NCI-H1436 treated with DMSO at 0.1 percent for 48 hours (cell line): ENCODE measurements at places on chromosomes 4 and X.

- no peak for DNase-seq
Observed at GRCh38 chr4:26802790-26803189, 57.9 kb upstream of the STIM2 start.

GRCh38 chr4:186159613-186160012 lies 31.8 kb upstream of the CYP4V2 start:
- no peak for DNase-seq

- no peak for DNase-seq
Observed at GRCh38 chr4:108337923-108338322, 169.2 kb upstream of the LEF1 start.

DNA sequence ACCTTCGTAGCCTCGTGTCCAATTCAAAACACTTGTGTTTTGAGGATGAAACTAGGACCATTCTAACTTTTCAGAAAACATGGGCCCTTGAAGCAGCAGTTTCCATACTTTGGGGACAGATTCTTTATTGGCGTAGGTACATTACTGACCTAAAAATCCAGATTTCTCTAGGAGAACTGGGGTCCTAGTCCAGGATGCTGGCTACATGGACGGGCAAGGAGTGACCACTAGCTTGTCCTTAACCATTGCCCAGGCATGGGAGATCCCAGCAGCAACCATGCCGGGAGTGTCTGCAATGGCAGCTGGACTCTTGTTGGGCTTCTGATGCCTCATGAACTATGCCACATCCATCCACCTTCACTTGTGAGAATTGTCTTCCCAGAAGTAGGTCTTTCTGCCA lies 62.2 kb upstream of the WDR1 start:
- no peak for DNase-seq

GRCh38 chr4:19693936-19694570 lies 557.7 kb upstream of the SLIT2 start:
- no peak for DNase-seq

- DNase-seq: no peak
Observed at GRCh38 chr4:1409491-1410425, 3.5 kb upstream of the NKX1-1 start.

GRCh38 chr4:37749398-37749988 lies 63.3 kb upstream of the RELL1 start:
- DNase-seq: no peak

GRCh38 chrX:103248553-103248952 lies 6.4 kb downstream of the TCEAL8 start:
- no peak for DNase-seq

DNA sequence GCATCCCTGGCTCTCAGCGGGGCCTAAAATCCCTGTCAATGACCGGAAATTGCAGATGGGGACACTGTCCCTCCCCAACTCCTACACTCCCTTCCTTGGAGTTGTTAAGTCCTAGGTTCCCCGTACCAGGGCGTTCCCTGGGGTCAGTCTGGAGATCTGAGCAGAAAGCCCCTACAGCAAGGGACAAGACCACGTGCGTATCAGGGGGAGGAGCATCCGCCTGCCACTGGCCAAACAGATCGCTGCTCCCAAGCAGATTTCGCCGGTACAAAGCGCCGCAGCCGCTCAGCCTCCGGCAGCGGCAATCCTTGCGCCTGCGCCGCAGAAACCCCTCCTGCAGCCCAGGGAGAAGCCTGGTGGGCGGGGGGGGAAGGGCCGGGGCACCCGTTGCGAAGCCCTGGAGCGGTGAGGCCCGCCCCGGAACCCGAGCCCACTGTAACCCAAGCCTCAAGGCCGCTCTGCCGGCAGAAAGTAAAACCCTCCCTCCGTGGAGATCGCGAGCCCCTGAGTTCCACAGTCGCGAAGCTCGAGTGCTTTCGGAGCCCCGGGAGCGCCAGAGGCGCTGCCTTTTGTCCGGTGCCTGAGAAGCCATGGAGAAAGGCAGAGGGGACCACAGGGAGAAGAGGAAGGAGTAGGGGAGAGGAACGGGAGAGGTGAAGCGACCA lies 2.7 kb downstream of the CRMP1 start:
- peak; percentile 57 for DNase-seq

- no peak for DNase-seq
Observed at GRCh38 chr4:150717952-150718351, 136.0 kb downstream of the MAB21L2 start.

DNA sequence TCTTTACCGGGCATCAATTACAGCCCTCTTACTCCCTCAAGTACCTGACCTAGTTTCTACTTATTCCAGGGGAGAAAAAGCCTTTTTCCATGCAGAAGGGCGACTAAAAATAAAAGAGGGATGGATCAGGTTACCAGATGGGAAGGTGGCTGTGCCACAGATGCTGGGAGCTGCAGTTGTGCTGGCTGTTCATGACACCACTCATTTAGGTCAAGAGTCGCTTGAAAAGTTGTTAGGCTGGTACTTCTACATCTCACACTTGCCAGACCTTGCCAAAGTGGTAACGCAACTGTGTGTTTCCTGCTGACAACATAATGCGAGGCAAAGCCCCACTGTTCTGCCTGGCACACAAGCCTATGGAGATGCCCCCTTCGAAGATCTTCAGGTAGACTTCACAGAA lies 148.4 kb upstream of the FGF16 start:
- DNase-seq: no peak

GRCh38 chr4:54773022-54773421 lies 115.3 kb downstream of the KIT start:
- DNase-seq: no peak

GRCh38 chr4:126004941-126005340 lies 690.2 kb downstream of the FAT4 start:
- DNase-seq: no peak

- no peak for DNase-seq
Observed at GRCh38 chrX:87572901-87573300, 55.3 kb downstream of the KLHL4 start.

DNA sequence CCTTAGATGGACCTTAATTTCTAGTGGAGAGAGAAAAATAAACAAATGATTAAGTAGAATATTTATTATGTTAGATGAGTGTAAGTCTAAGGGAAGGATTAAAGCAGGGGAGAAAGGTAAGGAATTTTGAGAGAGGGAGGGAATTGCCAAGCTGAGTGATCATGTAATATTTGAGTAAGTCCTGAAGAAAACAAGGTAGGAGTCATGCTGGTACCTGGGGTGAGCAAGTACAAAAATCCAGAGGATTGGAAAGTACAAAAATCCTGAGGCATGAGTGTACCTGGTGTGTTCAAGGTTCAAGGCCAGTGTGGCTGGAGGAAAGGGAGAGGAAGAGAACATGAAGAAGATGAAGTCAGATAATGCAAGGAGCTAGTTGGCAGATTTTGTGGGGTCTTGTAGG lies 87.2 kb upstream of the MYOZ2 start:
- no peak for DNase-seq

GRCh38 chrX:49932791-49933190 lies 10.4 kb downstream of the CLCN5 start:
- DNase-seq: no peak

GRCh38 chr4:108540536-108540935 lies 79.8 kb upstream of the RPL34 start:
- DNase-seq: no peak

DNA sequence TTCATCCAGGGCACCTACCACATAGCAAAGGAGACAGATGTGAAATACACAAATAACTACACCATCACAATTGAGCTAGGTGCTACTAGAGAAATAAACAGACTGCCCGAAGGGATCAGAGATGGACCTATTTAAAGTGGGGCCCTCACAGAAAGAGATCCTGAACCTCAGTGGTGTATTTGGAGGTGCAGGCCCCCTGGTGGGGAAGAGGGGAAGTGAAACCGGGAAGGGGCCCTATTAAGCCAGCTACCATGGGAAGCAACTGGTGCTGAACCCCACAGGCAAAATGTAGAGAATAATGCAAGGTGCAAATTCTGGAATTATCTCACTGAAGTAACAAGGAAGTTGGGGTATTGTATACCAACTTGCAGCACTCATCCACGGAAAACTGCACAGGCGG lies 78.6 kb upstream of the FAM9A start:
- DNase-seq: no peak

DNA sequence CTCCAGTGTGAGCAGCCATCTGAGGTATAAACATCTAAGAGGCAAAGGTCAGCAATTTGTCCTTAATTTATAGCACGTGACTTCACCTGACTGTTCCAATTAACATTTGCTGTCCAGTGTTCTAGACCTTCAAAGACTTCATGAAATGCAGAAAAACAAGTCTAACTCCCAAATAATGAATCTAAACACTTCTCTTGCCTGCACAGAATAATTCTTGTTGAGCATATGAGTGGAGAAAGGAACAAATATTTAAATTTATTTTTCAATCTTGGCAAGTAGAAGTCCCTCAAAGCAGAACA lies 12.0 kb downstream of the RFC1 start:
- DNase-seq: no peak

DNA sequence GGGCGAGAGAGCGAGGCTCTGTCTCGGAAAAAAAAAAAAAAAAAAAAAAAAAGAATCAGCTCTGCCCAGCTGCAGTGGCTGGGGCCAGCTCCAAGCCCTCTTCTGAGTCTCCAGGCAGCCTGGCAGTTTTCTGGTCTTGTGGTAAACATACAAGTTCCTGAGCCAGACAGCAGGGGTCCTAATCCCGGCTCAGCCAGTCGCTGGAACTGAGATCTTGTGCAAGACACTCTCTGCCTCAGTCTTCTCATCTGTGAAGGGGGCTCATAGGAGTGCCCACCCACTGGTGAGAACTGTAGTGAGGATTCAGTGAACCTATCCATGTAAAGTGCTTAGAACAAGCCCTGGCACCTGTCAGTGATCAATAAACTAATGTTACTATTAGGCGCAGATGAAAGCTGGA lies 41.8 kb downstream of the C4orf50 start:
- no peak for DNase-seq

- no peak for DNase-seq
Observed at GRCh38 chr4:176274441-176274840, 5.4 kb upstream of the ASB5 start.

DNA sequence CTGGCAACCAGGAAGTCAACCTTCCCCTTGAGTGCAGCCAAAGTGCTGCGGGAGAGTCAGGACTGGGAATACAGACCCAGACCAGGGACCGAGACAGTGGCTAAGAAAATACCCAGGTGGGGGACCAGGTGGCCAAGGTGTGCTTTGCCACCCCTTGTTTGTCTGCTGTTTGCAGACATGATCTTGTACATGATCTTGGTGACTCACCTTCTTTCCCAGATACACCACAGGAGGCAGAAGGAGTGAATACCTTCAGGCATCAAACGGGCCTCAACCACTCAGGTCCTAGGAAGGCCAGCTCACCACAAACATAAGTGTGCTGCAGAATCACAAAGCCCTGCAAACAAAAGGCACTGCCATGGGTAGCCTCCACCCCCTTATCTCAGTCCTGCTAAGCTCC lies 62.0 kb downstream of the CNGA2 start:
- no peak for DNase-seq

DNA sequence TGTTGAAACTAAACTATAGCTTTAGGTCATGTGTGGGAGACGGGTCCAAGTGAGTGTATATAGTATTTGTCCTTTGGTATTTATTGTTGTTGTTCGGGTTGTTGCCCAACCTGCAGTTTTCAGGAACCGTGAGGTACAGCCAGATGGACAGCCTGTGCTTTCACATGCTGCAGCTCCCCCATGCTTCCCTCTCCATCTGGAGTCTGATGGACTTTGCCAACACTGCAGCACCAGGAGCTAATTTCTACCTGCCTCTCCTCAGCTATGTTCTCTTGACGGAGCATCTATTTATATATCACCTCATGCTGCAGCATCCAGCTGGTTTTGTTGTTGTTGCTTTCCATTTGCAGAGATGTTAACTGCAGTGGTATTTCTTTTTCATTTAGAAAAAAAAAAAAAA lies 80.1 kb downstream of the TLL1 start:
- no peak for DNase-seq

DNA sequence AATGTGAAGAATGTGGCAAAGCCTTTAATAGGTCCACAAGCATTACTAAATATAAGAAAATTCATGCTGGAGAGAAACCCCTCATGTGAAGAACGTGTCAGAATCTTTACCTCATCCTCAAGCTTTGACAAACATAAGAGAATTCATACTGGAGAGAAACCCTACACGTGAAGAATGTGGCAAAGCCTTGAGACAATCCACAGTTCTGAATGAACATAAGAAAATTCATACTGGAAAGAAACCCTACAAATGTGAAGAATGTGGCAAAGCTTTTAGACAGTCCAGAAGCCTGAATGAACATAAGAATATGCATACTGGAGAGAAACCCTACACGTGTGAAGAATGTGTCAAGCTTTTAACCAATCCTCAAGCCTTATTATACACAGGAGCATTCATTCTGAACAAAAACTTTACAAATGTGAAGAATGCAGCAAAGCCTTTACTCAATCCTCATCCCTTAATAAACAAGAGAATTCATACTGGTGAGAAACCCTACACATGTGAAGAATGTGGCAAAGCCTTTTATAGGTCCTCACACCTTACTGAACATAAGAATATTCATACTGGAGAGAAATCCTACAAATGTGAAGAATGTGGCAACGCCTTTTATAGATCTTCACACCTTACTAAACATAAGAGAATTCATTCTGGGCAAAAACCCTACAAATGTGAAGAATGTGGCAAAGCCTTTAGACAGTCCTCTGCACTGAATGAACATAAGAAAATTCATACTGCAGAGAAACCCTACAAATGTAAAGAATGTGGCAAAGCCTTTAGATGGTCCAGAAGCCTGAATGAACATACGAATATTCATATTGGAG lies 51.1 kb downstream of the ZNF732 start:
- DNase-seq: no peak

- DNase-seq: no peak
Observed at GRCh38 chr4:112036886-112037285, 108.4 kb upstream of the FAM241A start.

DNA sequence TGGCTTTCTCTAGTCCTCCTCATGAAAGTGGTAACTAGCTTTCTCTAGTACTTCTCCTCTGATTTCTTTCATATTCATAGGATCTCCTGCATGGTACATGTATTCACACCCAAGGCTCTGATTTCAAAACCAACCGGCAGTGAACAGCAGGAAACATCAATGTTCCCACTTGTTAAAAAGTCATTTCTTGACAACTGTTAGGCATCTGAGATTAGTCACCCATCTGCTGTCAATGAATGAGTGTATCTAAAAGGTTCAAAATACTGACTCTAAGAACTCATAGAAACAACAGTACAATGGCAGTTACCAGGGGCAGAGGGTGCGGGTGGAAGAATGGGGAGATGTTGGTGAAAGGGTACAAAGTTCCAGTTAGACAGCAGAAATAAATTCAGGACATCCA lies 31.5 kb upstream of the PUDP start:
- no peak for DNase-seq

DNA sequence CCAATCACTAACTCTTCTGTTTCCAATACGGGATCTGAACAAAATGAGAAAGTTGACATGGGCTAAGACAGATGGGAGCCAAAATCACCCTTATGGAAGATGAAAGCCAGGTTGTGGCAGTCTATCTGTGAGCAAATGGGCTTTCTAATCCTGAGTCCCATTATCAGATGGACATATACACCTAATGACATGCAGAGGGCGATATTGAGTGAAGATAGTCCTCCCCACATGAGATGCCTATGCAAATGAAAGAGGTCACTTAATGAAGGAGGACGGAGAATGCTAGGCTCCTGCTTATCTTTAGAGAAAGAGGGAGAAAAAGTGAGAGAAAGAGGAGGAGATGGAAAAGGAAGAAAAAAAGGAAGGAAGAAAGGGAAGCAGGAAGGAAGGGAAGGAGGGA lies 547.5 kb downstream of the NLGN4X start:
- DNase-seq: no peak
